ENCODE measurements at places on chromosomes 1 and 21. TPM values are rescaled to one million over a fixed set of nuclear protein-coding genes. Genes with fewer than 3 reads are reported as not detected.

Gene EFNA3
- 16.9 TPM for polyA plus RNA-seq

Gene HAO2
- polyA plus RNA-seq = not detected

Gene FALEC
- polyA plus RNA-seq = not detected

Gene SLC19A2
- polyA plus RNA-seq = 46.3 TPM

Gene LZIC
- 57.2 TPM for polyA plus RNA-seq

Gene PCP4
- 10.1 TPM for polyA plus RNA-seq

Gene ITGB2
- not detected for polyA plus RNA-seq

Gene ZNF648
- not detected for polyA plus RNA-seq

Gene LIN28A
- 1.0 TPM for polyA plus RNA-seq

Gene DMRTA2
- 0.22 TPM for polyA plus RNA-seq

Gene PLEKHN1
- polyA plus RNA-seq = 0.28 TPM

Gene DRAM2
- 72.2 TPM for polyA plus RNA-seq

Gene EXTL1
- polyA plus RNA-seq = 2.7 TPM

Gene JAM2
- polyA plus RNA-seq = 1.1 TPM

Gene IRF2BP2
- polyA plus RNA-seq = 56.9 TPM

Gene RNF186
- polyA plus RNA-seq = not detected

Gene OR2L3
- polyA plus RNA-seq = 0.10 TPM

Gene ACADM
- polyA plus RNA-seq = 230 TPM

Gene PADI1
- 0.44 TPM for polyA plus RNA-seq

Gene LENEP
- polyA plus RNA-seq = 3.9 TPM

Gene FCRL2
- not detected for polyA plus RNA-seq

Gene INAVA
- polyA plus RNA-seq = 1.3 TPM

Gene S100A14
- polyA plus RNA-seq = not detected

Gene ZYG11A
- polyA plus RNA-seq = 0.40 TPM

Gene GAS5
- 931 TPM for polyA plus RNA-seq

Gene NR1I3
- not detected for polyA plus RNA-seq

Gene GOLT1A
- 1.1 TPM for polyA plus RNA-seq

Gene LRRC40
- polyA plus RNA-seq = 93.9 TPM

Gene GPR37L1
- not detected for polyA plus RNA-seq

Gene CLDN8
- not detected for polyA plus RNA-seq

Gene TMEM79
- polyA plus RNA-seq = 6.8 TPM

Gene MAP10
- 1.1 TPM for polyA plus RNA-seq

Gene SYCP1
- not detected for polyA plus RNA-seq

Gene KDF1
- polyA plus RNA-seq = not detected

Gene CD2
- not detected for polyA plus RNA-seq

Gene CACYBP
- 177 TPM for polyA plus RNA-seq

Gene BCL2L15
- polyA plus RNA-seq = 4.7 TPM

Gene OR2L2
- 0.14 TPM for polyA plus RNA-seq

Gene GPX7
- polyA plus RNA-seq = 1.8 TPM

Gene LYPD8
- not detected for polyA plus RNA-seq

Gene PLCH2
- polyA plus RNA-seq = 6.6 TPM

Gene C1QTNF12
- not detected for polyA plus RNA-seq

Gene SLAMF1
- not detected for polyA plus RNA-seq
